Brain microvascular endothelial cell (primary cell): ENCODE measurements at places on chromosomes 3 and 15.
A peak's percentile ranks its signal among the peaks of the same experiment; 100 is the strongest.

GRCh38 chr3:138877226-138877625, 42.5 kb upstream of the PIK3CB start:
- no peak for DNase-seq

DNA sequence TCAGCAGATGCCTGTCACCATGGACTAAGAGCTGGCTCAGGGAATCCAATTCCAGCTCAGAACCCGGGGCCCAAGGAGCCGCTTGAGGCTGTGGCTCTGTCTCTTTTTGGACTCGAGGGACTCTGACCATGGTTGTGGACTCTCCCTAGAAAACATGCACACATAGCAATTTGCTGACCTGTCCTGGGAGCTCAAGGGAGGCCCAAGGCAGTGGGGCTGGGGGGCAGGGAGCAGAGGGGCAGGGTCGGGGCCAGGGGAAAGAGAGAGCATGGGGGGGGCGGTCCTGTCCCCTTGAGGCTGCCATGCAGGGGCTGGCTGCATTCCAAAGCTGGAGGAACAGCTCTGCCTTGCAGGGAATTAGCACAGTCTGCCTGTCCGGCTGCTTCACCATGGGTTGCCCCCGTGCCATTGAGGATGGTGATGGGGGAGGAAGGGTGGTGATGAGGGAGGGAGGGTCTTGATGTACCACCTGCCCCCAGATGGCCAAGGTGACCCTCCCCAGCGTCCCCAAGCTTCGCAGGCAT, 190.1 kb downstream of the GOLGA6L6 start:
- DNase-seq: no peak

GRCh38 chr3:52023860-52024764, 28.4 kb upstream of the RPL29 start:
- DNase-seq: no peak

DNA sequence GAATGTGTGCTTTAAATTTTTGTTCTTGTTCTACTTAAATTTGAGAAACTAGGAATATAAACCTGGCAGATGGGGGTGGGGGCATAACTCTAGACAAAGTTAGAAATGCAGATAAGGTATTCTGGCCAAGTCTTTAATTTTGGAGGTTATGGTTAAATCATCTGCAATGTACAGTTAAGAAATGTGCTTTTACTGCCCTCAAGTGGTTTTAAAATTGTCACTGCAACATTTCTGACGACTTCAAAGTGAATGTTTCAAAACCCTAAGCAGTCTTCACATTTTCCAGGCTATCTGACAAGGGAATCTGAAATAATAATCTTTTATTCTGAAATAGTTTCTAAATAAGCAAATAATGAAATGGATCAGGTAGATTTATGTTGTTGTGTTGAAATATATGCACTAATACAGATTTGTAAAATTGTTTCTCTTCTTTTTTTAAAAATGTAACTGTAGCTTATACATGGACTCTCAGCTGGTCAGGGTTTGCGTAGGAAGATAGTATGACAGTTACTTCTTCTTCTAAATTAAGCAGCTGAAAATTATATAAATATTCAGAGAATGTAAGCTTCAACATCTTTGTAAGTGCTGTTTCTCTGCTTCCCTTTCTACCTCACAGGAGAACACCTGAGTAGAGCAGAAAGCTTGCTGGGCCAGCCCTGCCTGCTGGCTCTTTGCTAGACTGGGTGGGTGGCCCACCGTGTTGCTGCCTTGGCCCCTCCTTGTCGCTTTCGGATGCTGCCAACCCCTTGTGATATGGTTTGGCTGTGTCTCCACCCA, 45.0 kb downstream of the SUCNR1 start:
- peak; percentile 43 for DNase-seq

DNA sequence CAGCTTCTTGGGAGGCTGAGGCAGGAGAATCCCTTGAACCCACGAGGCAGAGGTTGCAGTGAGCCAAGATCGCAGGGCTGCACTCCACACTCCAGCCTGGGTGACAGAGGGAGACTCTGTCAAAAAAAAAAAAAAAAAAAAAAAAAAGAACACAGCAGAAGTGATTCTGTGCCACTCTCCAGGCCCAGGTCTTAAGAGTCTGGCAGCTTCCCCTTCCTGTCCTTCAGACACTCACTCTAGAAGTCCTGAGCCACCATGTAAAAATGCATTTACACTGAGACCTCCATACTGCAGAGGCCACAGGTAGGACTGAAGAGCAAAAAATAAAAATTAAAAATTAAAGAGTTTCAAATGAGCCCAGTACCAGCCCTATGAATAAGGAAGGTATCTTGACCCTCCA, 11.8 kb upstream of the CDV3 start:
- DNase-seq: no peak

DNA sequence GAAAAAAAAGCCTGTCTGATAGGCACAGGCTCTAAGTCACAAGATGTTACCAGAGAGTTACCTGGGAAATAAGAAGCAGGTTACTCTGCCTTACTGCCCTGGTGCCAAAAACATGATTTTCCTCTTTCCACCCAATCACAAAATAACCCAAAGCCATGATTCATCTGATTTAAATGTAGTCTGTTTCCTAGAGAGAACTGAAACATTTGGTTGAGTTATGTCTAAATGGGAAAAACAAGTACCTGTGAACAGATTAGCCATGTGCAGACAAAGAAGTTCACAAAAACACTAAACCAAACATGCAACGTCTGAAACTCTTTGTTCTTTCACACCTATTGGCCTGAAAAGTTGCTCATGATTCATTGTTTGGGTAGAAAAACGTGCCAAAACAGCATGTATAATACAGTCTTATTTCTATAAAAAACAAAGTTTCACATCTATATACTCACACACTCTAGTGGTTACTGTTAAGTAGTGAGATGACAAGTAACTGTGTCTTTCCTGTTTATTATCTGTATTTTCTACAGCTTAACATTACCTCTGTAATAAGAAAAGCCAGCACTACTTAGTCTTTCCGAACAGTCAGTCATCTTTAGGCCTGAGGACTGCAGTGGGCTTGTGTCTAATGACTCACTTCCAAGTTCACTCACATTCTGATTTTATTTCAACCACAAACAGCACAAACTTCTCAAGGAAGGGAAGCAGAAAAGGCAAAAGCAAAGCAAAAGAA, 30.2 kb downstream of the FAM174B start:
- peak; percentile 81 for DNase-seq

- no peak for DNase-seq
Measured at GRCh38 chr3:100523050-100523760, 30.8 kb downstream of the TMEM45A start.

DNA sequence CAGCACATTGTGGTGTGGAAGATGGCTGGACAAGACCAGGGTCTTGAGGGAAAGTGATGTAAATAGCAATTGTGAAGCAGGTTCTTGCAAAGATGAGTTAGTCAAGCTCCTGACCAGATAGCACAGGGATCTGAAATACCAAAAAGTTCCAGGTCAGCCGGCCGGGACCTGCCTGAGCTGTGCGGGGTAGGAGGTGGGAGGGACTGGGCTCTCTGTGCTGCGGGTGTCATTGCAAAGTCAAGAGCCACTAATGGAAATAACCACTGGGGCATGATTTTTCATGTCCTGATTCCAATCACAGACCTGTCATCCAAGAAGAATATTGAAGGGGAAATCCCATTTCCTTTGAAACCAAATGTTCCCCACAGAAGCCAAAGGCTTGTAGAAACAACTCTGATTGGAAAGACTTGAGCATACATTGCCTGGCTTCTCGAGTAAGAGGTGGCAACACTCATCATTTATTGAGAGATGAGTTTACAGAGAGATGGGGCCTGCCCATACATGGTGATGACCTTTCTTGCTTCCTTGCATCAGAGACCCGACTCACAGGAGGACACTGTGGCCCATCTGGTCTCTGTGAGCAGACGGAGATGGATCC, 44.2 kb upstream of the KY start:
- no peak for DNase-seq

DNA sequence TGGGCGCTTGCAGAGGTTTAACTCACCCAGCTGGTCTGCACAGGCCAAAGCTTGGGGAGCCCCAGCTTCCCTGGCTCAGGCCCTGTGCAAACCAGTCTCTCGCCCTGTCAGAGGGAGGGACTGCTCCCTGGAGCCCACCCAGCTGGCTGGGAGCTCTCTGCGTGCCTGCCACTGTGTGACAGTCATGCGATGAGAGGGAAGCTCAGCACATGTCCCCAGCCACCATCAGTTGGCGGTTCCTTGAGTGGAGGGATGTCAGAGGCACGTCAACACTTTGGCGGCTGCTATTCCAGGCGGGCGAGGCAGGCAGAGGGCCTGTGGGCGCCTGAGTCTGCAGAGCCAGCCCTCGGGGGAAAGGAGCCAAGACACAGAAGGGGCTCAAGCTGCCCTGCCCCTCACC, 324.6 kb downstream of the UACA start:
- no peak for DNase-seq

DNA sequence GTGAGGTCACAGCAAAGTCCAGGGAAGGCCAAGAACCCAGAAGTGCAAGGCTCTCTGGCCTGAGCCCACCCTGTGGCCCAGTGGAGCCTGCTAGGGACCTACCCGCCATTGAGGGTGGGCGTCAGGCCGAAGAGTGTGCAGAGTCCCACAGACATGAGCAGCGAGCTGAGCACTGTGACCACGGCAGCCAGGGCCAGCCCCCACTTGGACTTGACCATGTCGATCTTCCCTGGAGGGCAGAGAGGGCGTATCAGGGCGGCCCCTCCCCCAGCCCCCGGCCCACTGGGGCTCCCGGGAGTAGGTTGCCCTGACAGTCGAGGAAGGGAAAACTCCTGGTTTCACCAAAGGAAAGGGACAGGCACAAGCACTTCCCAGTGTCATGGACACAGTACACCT, 44.6 kb downstream of the PTPN23 start:
- DNase-seq: no peak

GRCh38 chr3:48413086-48413485, 16.8 kb downstream of the PLXNB1 start:
- no peak for DNase-seq

- DNase-seq: no peak
Measured at GRCh38 chr3:139105154-139105702, 60.5 kb upstream of the PRR23C start.

DNA sequence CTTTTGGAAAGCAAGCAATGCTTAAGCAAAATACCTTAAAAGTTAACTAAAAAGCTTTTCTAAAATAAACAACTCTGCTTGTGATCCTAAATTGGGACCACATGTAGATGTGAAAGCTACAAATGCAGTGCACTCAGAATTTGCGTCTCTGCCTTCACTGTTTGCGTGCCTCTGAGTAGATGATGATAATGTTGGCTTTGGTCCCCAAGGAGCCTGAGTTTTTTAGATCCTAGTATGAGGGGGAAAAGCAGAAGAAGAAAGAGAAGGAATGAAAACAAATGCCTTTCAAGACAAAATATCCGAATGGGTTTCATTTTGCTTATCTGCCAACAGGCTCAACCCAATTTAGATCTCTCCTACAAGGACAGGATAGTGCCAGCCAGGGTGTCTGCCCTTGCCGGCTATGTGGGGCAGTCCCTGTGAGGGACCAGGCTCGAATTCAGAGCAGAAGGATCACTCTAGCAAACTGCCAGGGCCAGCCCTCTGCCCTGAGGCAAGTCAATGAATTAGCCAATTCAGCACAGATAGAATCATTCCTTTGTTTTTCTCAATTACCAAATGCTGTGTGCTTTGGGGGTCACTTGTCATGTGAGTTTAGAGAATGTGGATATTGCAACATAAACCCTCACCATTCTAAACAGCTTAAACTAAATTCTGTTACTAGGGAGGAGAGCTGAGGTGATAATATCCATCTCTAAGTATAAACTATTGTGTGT, 28.5 kb downstream of the SCG5 start:
- DNase-seq: no peak
